ENCODE measurements at places on chromosomes 12 and 14.

GRCh38 chr14:87139299-87139698, 853.7 kb downstream of the GALC start:
- no peak for DNase-seq

- no peak for DNase-seq
These were observed 226.1 kb downstream of the FOXN3 start for GRCh38 chr14:89190765-89191513.

GRCh38 chr12:123351349-123351748, 13.3 kb downstream of the SBNO1 start:
- DNase-seq = no peak

- DNase-seq = no peak
These were observed 131.2 kb downstream of the NUBPL start for GRCh38 chr14:31692376-31692781.

GRCh38 chr14:68662392-68662791, 130.5 kb downstream of the ZFP36L1 start:
- DNase-seq = no peak

- DNase-seq = no peak
These were observed at the start of gene PPP1R1A for GRCh38 chr12:54588110-54588889. PPP1R1A (minus strand) TSS chr12:54588659; CDS start chr12:54588488, 171 bp downstream.

DNA sequence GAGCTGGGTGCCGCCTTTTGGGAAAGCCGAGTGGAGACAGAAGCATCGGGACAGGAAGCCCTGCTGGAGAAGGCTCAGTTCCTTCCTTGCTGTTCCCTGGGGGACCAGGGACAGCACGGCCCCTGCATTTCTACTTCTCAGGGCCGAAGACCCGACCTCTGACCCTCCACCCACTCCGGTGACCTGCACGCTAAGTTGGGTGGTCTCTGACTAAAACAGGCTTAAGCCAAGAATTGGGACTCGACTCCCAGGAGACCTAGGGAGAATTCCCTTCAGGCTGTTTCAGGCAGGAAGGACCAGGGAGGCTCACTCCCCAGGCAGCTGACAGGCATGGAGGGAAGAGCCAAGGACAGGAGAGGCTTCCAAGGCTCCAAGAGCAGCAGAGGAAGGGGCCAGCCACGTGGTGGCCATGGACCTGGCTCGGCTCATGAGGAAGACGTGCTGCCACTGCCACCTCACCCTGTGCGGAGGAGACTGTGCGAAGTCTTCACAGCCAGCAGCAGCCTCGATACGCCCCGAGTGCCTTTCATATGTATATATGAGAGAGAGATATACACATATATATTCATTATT, 43.9 kb downstream of the DCAF4 start:
- DNase-seq = no peak

GRCh38 chr12:45598761-45599160, 130.7 kb upstream of the ARID2 start:
- DNase-seq = no peak

DNA sequence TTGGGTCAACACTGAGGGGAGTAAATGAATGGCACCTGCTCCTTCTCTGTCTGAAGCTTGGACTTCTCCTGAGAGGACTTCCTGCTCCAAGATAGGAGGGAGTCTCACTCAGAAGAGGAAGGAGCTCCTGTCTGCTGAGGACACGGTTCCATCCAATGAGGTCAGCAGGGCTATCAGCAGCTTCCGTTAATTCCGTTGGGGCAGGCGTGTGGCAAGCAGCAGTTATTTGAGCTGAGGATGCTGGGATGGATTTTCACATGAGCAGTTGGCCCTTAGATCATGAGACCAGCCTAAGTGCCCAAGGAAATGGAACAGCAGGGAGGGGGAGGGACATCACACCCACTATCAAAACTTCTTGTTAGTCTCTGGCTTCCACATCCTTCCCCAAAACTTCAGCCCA, 159.0 kb upstream of the PZP start:
- no peak for DNase-seq

- DNase-seq = no peak
These were observed 130.7 kb downstream of the OTOGL start for GRCh38 chr12:80230068-80230467.

DNA sequence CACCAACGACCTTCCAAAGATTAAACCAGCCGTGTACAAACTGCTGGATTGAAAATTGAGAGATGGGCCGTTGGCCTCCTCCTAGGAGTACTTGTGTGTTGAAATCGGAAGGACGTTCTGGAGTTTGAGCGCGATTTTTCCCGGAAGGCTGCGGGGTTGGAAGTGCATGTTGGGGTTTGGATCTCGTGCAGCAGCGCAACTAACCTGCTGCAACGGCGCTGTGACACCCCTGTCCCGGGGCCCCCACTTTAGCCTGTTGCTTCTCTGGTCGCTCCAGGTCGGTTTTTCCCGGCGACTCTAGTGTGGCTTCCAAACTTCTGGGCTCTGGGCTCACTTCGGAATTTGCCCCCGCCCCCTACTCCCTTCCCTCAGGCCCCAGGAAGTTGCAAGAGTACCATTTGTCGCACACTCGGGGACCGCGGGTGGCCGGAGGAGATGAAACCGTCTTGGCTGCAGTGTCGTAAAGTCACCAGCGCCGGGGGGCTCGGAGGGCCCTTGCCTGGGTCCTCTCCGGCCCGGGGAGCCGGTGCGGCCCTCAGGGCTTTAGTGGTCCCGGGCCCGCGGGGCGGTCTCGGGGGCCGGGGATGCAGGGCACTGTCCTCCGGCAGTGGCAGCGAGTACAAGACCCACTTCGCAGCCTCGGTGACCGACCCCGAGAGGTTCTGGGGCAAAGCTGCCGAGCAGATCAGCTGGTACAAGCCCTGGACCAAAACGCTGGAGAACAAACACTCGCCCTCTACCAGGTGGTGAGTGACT, at the start of gene ACSS3:
Gene ACSS3 (plus strand): TSS at position 394 of the 756 bp plus-strand sequence. CDS start 42 bp downstream, at position 436.
- DNase-seq = no peak

GRCh38 chr12:47812797-47813510, 6.7 kb downstream of the HDAC7 start:
- DNase-seq = peak; percentile 87

GRCh38 chr14:100825713-100826331, at the start of gene MEG3:
MEG3 (plus strand) TSS chr14:100826118.
- no peak for DNase-seq

GRCh38 chr12:116520801-116521471, 38.2 kb upstream of the MAP1LC3B2 start:
- no peak for DNase-seq

- DNase-seq = no peak
These were observed 5.2 kb downstream of the KRAS start for GRCh38 chr12:25245491-25245890.

DNA sequence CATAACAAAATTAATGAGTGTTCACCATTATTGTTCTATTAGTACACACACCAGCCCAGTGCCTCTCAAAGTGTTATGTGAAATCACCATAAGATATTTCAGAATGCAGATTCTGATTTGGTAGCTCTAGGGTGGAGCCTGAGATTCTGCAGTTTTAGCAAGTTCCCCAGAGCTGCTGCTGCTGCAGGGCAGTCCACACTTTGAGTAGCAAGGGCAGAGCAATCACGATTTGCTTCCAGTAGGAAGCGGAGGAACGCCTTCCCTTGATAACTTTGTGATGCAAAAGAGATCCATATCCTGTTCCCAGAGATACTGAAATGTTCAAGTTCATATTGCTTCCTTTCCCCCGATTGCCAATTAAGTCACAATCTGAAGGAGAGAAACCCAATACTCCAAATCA, 57.9 kb downstream of the SLC17A8 start:
- no peak for DNase-seq

- DNase-seq = no peak
These were observed 68.4 kb upstream of the BCAT1 start for GRCh38 chr12:25017336-25017735.

DNA sequence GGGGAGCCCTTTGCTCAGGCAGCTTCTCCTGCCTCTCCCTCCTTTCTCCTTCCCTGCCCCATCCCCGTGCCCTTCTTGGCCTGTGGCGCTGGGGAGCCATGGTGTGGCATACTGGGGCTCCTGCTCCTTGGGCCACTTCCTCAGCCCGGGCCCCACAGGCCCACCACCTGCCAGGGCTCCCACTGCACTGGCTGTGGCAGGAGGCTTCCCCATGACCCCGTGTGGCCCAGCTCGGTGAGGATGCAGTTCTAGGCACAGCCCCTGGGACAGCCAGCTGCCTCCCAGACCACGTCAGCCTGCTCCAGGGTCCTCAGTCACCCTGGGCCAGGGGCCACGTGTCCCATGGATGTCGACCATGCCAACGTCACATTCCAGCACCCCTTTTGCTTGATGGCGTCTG, 13.0 kb upstream of the AMN start:
- no peak for DNase-seq

DNA sequence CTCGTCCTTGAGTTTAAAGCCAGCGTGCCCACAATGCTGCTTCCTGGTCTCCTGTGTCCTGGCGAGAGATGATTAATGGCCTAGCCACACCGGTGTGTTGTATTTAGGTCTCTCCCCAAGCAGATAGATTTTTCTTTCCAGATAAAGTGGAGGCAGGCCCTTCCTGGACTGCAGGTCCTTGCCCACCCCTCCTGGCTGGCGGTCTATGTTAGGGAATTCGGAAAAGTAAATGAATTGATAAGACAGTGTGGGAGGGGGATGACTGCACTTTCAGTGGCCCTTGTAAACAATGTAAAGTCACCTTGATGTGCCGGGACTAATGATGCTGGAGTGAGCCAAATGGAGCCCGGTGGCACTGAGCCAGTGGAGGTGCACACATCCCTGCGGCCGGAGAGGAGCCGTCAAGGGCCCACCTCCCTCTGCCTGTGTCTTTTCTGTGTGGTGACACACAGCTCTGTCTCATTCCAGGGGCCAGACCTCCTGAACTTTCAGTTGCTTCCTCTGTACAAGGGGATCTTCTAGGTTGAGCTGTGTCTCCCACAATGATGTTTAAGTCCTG, 70.6 kb upstream of the ESRRB start:
- no peak for DNase-seq

DNA sequence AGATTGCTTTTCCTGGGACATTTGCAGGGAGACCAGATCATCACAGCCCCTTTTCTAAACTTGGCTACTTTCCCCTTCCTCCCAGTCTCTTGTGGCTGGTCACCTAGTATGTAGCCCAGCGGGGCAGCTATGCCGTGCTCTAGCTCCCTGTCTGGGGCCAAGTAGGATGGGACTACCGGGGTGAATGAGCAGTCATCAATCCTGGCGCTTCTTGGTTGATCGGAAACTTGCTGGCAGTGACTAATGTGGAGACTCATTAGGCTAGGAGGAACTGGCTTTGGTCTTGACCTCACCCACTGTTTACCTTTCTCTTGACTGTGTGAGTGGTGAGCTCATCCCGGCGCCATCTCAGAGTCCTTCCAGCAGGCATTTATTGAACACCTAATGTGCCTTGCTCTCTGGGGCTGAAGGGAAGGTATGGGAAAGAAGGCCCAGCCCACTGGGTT, 15.9 kb downstream of the PLEKHG3 start:
- DNase-seq = no peak

- DNase-seq = no peak
These were observed 37.1 kb downstream of the LMO3 start for GRCh38 chr12:16568873-16569272.

GRCh38 chr14:98122527-98122926, 1149.5 kb downstream of the BCL11B start:
- DNase-seq = no peak

DNA sequence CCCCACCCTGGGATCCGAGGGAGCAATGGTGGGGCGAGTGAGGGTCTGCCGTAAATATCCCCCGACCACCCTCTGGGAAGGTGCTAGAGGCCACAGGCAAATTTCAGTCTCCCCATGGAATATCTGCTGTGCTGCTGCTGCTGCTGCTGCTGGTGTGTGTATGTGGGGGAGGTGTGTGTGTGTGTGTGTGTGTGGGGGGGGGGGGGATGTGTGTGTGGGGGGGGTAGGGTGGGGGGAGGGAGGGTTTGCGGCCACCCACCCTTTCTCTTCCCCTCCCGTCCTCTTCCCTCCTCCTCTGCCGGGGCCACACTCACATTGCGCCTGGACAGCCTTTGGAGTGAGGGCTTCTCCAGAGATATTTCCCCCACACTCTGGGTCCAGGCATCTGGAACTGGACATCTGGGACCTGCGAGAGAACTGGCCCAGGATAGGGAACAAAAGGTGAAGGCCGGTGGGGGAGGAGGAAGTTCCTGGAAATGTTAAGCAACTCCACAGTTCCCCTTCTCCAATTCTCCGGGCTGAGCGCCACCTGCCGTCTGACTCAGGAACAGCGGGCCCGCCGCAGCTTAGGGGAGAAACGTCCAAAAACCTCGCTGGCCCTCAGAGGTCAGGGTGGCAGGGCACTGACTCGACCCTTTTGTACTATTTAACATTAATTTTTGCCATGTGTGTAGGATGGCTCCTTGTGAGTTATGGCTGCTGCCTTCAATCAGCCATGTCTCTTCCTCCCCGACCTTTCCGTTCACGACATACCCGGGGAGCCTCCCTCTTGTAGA, at the start of gene C1RL:
Gene C1RL (minus strand): TSS at position 419 of the 776 bp plus-strand sequence. CDS start 34 bp downstream, at position 385.
- peak; percentile 63 for DNase-seq

GRCh38 chr12:1093166-1093751, 102.2 kb downstream of the ERC1 start:
- no peak for DNase-seq

- no peak for DNase-seq
These were observed 178.0 kb upstream of the CAND1 start for GRCh38 chr12:67091204-67091603.

GRCh38 chr12:2639020-2639298, 155.8 kb upstream of the FKBP4 start:
- DNase-seq = no peak

- no peak for DNase-seq
These were observed 450.0 kb downstream of the FOXG1 start for GRCh38 chr14:29216268-29217232.

DNA sequence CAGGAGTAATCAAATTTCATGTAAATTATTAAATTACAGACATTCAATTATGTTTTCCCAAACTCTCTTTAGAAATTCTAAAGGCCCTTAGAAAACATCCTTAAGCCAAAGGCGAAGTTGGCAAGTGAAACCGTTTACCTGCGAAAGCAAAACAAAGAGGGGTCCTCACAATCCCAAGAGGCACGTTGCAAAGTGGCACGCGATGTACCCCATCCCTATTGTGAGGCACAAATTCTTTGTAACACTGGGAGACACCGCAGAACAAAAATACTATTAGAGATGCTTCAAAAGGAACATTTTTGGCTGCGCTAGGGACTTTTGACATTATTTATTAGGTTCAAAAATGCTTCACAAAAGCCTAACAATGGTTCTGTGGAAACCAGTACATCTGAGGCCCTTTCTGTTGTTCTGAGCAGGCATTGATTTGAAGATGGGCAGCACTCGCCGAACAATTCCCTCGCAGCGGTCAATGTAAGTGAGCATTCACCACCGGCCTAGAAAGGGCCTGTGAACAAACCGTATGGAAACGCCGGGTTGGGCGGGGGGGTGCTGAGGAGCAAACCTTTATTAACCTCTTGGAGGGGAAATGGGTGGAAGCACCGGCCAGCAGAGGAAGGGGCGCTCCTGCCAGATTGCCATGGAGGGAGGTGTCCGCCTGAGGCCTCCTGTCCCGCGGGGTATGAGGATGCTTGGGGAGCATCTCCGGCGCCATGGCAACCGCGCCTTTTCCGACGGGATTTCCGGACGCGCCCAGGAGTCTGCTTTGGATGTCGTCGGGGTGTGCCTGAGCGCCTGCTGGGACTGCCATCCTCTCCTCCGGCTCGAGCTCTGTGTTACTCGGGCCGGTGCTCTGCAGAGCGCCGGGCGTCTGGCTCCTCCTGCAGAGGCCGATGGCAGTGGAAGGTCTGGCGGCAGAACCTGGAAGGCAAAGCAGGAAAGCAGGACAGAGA, 193.9 kb downstream of the C12orf42 start:
- no peak for DNase-seq

- DNase-seq = peak; percentile 9
These were observed 48.5 kb upstream of the CSRP2 start for GRCh38 chr12:76927170-76927784.

GRCh38 chr12:13383379-13383778, 186.9 kb downstream of the EMP1 start:
- DNase-seq = no peak

- no peak for DNase-seq
These were observed 3.2 kb downstream of the PTGES3 start for GRCh38 chr12:56684745-56685359.

Data from stimulated activated CD4-positive, alpha-beta T cell treated with anti-CD3 and anti-CD28 coated beads, Interleukin-15, amount 100 ng/mL, for 1 hour (primary cell).